Stimulated activated CD4-positive, alpha-beta T cell treated with anti-CD3 and anti-CD28 coated beads, Interleukin-4, amount 100 ng/mL, for 24 hours (primary cell): ENCODE measurements at places on chromosomes 7 and 10.

- DNase-seq, result no peak
Measured at GRCh38 chr10:17278607-17279240, 50.7 kb downstream of the VIM start.

DNA sequence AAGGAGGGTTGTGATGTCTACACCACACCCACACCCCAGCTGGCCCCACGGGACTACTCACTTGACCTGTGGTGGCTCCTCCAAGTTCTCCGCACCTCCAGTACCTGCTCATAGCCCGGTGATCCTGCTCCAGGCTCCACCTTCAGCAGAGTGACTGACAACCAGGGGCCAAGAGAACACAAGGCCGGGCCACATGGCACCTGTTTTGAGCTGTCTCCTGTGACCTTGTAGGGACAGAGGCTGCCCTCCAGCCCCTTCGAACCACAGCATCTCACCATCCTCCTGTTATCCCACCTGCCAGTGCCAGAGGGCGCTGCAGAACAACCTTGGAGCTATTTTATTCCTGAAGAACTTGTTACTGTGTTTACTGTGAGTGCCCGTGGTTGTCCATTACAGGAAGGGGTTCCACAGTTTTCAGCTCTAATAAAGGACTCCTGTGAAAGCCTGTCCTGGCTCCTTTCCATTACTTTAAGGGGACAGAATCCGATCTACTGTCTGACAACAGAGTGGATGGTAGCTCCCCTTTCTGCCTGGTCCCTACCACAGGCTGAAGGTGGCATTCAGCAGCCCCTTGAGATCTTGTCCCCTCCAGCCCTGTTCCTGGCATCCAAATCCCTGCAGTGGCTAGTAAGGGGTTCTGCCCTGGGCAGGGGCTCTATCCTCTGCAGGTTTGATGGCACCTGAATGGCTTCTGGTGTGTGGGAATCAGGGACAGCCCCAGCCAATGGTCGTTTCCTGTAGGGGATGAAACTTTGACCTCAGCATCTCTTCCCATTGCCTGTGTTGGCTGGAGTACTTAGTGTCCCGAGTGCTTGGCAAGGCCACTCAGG, 50.8 kb downstream of the C10orf120 start:
- DNase-seq, result peak; percentile 9

GRCh38 chr10:122206471-122207065, 64.5 kb upstream of the BTBD16 start:
- DNase-seq, result no peak

- DNase-seq, result no peak
Measured at GRCh38 chr10:72024596-72024995, 60.4 kb downstream of the CHST3 start.

DNA sequence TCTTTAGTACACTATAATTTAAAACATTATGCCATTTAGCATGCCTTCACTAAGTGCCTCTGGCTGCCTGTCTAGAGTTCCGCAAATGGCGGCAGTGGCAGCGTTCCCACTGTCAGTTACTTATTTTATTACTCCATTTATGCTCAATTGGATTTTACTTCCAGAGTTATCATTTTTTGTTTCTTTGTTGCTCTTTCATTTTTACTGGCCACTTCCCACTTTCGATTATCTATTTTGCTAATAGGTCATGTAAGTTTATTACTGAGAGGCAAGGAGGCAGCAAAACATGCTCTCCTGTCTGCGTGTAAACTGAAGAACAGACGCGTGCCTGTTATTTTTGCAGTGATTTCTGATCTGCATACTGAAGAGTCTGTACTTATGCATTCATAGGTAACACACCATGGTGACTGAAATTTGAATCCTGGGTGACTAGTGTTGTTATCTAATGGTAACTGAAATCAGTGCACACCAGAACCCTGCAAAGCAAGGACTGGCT, 23.1 kb downstream of the KDM7A start:
- no peak for DNase-seq

GRCh38 chr7:143447466-143447865, 4.2 kb downstream of the TAS2R60 start:
- no peak for DNase-seq

DNA sequence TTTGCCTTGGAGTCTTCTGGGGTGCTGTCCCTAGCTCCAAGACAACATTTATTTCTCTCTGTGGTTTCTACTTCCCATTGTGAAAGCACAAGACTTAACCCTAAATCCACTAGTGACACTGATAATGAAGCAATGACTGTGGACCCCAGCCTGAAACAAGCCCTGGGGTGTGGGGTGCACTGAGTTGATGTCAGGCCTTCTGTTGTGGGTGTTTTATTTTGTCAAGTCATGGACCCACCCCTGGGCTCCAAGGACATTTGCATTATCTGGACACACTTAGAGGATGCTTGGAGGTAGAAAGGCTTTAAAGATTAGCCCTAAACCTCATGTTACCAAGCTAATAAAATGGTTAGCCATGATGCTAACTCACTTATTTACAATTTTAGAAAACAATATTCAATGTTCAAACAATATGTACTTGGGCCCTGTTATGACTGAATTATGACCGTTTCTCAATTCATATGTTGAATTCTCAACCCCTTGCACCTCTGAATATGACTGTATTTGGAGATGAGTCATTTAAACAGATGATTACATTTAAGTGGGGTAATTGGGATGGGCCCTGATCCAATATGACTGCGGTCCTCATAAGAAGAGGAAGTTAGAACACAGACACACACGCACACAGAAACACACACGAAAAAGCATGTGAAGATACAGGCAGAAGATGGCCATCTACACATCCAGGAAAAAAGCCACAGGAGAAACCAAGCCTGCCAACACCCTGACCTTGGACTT, 137.2 kb upstream of the IGFBP3 start:
- DNase-seq, result no peak

GRCh38 chr7:139431010-139431409, 52.5 kb downstream of the KLRG2 start:
- DNase-seq, result no peak

DNA sequence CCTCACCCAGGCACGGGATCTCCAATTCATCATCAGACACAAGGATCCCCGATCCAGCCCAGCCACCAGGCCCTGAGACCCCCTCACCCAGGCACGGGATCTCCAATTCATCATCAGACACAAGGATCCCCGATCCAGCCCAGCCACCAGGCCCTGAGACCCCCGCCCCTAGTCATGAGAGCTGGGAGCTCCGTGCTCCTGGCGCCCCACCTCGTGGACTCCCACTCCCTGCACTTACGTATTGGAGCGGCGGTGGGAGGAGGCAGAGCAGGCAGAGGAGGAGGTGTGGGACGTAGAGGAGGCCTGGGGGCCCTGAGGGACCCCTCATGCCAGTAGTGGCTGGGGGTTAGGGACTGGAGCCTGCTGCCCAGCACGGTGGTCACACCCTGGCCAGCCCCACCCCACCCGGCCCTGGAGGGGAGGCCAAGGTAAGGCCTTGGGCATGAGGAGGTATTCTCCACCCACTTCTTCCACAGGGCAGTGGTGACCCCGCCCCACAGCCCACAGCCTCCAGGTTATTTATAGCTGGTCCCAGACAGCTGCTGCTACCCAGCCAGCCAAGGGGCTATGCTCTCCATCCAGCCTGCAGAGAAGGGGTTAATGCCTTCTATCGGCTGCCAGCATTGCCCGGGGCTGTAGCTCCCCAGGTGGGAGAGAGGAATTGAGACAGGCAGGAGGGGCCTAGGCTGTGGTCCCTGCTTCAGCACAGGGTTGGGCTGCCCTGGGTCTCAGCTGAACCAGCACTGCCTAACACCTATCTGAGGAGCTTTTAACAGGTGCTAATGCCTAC, 17.6 kb upstream of the CRHR2 start:
- no peak for DNase-seq

DNA sequence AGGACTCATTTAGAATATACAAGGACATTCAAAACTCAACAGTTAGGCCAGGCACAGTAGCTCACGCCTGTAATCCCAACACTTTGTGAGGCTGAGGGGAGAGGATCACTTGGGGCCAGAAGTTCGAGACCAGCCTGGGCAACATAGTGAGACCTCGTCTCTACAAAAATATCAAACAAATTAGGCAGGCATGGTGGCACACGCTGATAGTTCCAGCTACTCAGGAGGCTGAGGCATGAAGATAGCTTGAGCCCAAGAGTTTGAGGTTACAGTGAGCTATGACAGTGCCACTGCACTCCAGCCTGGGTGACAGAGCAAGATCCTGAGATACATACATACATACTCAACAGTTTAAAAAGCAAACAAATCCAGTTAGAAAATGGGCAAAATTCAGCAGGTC, 44.9 kb downstream of the GNA12 start:
- no peak for DNase-seq

GRCh38 chr10:71255808-71256660, 43.7 kb downstream of the UNC5B start:
- no peak for DNase-seq

- DNase-seq, result no peak
Measured at GRCh38 chr7:47271749-47272148, 310.2 kb downstream of the TNS3 start.

- no peak for DNase-seq
Measured at GRCh38 chr10:62384447-62385081, 10.4 kb downstream of the ZNF365 start.

DNA sequence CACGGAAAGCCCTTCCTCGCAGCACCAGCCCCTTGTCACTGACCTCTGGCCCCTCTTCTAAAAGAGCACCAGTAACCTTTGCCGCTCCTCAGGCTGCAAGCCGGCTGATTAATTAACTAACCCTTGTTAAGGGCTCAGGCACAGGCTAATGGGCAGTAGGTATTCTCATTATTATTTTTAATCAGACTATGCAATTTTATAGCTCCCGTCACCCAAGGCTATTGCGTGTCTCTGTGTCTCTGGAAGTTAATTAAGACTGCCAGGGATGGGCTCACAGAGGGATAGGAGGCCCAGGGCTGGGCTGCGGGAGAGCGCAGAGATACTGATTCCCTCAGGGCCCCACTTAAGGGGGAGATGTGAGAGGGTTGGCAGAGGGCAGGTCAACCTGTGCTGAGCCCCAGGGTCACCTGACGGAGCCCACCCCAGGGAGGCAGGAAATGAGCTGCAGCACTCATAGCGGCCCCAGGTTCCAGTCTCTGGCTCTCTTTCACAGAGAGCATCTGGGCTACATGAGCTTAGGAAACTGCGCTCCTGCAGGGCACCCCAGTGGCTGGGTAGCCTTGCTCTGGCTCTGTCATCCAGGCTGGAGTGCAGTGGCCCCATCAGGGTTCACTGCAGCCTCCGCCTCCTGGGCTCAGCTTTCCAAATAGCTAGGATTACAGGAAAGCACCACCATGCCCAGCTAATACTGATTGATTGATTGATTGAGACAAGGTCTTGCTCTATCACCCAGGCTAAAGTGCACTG, 92.2 kb upstream of the LRRC4 start:
- DNase-seq, result no peak

DNA sequence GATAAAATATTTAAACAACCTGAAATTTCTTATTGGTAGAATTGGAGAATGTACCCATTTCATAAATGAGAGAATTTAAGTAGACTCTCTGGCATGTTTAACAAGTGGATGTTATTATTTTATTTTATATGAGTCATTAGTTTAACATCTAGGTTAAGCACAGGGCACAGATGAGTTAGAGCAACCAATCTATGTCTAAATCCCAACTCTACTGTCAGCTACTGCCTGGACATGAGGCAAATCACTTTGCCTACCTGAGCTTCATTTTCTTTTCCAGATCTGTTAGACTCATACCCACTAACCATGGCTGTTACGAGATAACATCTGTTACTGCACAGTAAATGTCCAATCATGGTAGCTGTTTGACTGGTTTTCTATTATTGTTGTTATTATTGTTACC, 251.1 kb downstream of the INHBA start:
- no peak for DNase-seq

- no peak for DNase-seq
Measured at GRCh38 chr10:131574707-131575430, 263.3 kb upstream of the TCERG1L start.

DNA sequence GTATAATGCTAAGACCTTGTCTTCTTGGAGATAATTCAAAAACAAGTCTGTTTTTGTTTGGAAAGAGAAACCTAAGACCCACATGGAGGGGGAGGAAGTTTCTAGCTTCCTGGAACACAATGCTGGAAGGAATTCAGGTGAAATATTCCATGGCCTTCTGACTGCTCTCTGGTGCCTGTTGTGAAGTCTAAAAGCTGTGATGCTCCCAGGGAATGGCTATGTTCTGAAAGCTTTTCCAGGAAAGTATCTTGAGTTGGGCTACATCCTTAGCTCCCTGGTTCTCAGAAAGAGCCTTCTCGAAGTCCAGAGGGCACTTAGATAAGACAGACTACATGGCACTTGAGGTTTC, 12.5 kb upstream of the PFKP start:
- DNase-seq, result no peak

GRCh38 chr7:36639826-36640225, 84.5 kb downstream of the AOAH start:
- peak; percentile 20 for DNase-seq

DNA sequence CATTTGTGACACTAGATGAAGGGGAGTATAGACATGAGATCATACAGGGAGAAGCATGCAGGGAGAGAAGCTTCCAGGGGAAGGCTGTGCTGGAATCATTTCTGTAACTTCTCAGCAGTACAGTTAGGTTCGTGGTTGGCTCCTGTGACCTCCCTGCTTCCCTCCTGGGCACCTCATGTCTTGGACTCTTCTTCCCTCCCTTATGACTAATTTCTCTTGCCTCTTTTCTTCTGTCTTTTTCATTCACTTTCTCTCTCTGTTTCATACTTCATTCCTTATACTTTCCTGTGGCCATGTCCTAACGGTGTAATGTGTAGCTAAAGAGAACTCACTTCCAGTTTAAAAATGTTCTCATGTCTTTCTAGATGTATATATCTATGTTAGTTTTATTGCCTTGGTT, 19.1 kb upstream of the HKDC1 start:
- DNase-seq, result no peak

GRCh38 chr10:133378251-133379096, 588 bp upstream of the PAOX start:
- DNase-seq, result peak; percentile 60

DNA sequence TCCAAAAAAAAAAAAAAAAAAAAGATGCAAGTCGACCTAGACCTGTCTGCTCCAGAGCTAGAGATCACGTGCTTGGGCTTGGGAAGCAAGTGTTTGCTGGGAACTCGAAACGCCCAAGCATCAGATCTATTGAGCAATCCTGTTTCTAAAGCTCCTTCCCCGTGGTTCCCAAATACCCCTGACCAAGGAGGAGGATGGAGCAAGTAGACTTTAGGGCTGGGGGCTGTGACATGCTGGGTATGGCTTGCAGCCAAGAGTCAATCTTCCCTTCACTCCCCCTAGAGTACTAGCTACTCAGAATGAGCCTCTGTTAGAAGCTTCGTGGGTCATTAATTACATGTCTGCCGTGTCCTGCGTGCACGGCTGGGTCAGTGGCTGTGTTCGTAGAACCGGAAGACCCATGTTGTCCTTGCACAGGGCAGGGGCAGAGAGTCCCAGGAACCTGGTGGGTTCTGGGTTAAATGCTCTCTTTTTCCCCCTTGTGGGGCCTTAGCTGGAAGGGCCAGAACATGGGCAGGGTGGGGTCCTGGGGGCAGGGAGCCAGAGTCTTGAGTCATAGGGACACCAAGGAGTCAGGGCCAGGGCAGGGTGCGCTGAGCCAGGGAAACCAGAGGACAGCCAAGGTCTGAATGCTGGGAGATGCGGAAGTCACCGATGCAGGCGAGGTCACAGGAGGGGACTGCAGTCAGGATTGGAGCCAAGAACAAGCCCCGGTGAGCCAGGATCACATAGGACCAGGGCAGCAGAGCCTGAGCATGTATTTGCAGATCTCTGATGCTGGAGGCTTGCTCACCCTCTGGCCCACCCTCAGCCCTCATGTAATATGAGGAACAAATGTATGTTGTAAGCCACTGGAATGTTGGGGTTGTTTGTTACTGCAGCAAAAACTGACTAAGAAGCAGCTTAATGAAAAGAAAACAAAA, 34.6 kb upstream of the TPST1 start:
- DNase-seq, result no peak

- DNase-seq, result no peak
Measured at GRCh38 chr10:102831322-102832071, 5.7 kb downstream of the CYP17A1 start.
